ENCODE measurements at places on chromosomes 1 and 21.

GRCh38 chr1:163875200-163875926, 553.6 kb downstream of the NUF2 start:
- DNase-seq, result no peak

DNA sequence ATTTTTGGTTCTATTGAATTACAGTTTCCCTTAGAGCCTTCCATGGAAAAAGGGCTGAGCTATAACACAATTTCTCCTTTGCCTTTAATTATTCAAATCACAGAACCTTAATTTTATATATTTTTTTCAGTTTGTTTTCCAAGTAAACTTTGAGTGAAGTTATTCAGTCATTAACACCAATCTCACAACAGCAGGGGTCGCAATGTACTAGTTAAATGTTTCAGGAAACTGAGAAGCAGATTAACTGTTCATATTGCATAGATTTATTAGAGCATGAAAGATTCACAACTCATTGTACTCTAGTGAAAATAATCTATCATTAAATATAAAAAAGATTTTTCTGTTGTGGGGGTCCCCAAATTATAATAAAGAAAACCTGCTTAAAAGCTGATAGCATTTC, 64.1 kb downstream of the KIFAP3 start:
- DNase-seq, result no peak

DNA sequence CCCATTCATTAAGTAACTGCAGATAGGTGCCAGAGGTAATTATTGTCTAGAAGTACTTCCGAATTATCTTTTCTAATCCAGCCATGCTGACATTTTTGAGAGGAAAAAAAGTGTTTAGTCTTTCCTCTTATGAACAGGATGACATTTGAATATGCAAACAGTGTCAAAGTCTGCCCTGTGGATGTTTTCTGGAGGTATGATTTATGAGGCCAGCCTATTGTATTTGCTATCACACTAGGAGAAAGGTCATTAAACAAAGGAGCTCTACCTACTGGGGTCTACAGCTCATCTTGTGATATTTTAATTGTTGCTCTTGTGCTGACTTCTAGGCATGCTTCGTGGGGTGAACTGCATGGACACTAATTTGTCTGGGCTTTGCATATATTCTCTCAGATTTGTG, 559.7 kb upstream of the CAMK1G start:
- no peak for DNase-seq

DNA sequence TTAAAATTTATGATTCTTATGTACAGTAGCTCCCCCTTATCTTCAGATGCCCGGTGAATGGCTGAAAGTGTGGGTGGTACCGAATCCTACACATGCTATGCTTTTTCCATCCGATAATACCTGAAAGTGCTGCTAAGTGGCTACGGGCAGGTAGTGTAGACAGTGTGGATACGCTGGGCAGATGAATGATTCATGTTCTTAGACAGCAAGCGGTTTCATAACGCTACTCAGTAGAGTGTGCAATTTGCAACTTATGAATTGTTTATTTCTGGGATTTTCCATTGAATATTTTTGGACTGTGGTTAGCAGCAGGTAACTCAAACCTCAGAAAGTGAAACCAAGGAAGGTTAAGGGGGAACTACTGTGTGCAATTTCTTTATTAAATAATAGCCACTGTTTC, 7.5 kb downstream of the PCP4 start:
- DNase-seq, result no peak

DNA sequence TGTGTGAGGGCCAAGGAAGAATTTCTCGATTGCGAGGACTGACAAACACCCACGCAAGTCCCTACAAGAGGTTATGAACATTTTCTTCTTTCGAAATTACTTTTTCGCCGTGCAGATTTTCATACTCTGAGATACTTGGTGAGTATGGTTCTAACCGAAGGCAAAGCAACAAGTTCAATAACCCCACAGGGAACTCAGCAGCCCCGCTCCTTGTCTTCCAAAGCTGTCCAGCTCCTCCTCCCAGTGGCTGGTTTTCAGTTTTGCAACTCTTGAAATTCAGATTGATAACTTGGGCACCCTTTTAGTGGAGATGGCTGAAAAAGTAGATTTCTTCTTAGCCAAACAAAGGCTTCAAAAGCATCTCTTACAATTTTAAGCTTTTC, 154.4 kb downstream of the SETD4 start:
- no peak for DNase-seq

DNA sequence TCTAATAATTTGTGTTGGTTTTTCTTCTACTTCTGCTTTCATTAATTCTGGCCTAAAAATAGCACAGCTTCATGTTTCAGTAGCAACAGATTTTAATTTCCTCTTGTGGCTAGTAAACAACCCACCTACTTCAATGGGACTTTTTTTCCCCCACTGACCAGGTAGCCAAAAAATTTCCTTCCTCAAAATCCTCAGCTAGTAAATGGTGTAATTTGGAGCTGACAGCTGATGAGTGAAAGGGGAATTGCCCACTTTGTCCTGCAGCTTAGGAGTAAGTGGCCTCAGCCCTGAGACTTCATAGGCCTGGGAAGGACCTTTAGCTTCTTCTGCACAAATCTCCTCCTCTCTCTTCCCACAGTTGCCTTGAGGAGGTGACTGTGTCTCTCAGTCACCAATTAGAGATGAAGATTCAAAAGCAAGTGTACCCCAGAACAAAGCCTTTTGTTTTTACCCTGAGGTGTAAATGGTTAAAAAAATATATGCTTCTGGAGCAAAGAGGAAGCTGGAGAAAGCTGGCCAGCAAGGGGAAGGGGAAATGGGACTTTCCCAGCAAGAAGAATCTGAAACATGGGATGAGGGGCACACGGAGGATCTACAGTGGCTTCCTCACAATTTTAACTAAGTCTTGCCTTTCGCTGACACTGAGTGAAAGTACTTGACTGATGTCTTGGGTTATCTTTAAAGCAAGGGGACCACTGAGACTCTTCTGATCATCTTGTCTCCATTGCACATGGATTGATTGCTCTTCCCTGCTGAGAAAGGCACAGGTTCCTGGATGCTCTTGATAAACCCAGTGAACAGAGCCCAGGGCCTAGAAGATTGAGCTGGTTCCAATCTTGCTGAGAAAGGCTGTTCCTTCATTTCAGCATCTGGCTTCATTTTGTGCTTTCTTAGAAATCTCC, 35.8 kb upstream of the VCAM1 start:
- DNase-seq, result no peak

DNA sequence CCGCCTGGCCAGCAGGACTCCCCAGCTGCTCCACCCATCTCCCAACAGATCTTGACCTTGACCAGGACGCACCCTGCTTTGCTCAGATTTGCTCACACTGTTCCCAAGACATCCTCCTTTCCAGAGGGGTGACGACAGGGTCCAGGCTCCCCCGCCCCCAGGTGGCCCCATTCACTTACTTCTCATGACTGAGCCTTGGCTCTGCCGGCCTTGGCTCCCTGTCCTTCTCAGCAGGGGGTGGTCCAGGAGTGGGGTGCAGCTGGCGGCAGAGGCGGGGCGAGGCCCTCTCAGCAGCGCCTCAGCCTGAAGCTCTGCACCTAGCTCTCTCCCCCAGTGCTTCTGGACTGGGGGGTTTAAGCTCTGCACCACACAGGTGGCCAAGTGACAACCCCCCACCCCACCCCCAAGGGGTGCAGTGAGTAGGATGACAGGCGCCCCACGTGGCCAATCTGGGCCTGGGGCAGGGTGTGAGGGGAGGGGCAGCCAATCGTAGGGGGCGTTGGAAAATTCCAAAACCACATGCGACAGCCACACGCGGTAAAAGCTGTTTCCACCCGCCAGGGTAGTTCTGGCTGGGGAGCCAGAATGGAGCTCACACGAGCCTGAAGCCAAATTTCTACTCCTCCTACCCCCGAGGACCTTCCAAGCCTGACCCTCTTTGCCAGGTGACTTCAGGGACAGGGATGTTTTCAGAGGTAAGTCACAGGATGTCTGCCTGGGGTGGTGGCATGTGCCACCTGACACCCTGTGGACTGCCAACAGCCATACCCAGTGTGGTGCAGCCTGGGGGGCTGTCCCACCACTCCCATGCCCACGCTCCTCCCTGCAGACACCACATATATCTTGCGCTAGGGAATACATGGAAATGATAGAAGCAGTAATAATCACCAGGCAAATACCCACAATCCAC, 5.6 kb downstream of the RORC start:
- no peak for DNase-seq

DNA sequence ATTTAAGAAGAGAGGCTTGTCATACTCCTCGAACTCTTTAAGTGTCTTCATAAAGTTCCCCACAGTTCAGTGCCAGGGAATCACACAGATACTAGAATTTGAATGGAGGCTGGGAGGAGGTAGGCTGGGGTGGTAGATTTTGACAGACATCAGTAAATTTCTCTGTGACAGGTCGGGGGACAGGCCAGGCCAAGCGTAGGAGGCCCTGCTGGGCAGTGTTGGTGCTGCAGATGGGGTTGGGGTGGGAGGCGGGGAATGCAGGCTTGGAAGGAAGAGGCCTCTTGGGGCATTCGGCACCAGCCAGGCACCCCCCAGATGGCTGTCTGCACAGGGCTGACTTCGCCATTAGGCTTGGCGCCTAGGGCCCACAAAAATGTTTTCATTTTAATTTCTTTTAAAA, 84.0 kb downstream of the MAN1C1 start:
- DNase-seq, result no peak

- no peak for DNase-seq
Observed at GRCh38 chr1:11682287-11682771, 1.4 kb upstream of the MAD2L2 start.

DNA sequence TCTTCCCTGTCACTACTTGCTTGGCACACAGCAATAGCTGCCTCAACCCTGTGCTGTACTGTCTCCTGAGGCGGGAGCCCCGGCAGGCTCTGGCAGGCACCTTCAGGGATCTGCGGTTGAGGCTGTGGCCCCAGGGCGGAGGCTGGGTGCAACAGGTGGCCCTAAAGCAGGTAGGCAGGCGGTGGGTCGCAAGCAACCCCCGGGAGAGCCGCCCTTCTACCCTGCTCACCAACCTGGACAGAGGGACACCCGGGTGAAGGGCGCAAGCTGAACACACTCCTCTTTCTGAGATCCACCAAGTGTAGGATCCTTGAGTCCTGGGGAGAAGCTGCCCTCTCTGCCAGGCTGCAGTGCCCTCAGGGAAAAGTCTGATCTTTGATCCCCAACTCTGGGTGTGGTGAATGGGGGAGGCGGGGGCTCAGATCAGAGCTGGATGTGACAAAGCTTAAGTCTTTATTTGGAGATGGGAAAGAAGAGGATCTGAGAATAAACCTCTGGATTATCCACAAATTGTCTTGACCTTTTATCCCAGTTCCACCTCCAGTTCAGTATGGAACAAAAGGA, 1.2 kb downstream of the RXFP4 start:
- no peak for DNase-seq

GRCh38 chr1:42926879-42927242, 31.8 kb downstream of the SLC2A1 start:
- no peak for DNase-seq

DNA sequence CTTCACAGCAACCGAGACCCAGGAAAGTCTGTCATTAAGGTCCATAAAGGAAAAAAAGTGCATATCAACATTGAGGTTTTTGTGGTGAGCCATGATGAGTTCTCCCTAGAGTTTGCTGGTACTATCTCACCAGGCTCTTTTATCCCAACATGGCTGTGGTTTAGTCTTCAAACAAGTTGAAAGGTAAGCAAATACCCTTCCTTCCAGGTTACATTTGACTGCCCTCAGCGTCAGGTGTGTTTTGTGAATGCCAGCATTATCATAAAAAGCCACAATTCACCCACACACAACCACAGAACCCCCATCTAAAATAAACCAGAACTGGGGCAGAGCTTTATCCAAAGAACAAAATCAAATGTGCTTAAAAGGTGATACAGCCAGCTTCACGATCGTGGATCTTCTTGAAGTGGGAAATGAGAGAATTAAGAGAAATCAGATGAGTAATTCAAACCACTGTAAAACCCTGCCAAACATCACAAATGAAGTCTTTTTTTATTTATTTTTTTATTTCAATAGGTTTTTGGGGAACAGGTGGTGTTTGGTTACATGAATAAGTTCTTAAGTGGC, 64.7 kb downstream of the SETD4 start:
- DNase-seq, result no peak

GRCh38 chr1:55402142-55402541, 187.0 kb upstream of the USP24 start:
- no peak for DNase-seq

DNA sequence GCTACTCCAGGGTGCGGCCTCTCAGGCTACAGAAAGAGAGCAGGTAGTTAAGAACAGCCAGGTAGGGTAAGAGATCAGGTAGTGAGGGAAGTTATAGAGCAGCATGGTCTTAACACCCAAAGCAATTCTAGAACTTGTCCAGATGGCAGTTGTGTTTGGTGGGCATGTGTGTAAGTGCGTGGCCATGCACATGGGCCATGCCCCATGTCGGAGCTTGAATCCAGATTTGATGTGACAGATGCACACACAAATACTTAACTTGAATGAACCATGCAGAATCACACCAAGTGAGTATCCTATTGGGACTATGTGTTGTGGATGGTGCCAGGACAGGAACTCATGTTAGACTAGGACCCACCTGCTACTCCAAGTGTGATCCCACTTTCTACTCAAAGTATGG, 145.7 kb upstream of the HMGB4 start:
- no peak for DNase-seq

GRCh38 chr1:157157501-157158190, 19.5 kb upstream of the ETV3 start:
- no peak for DNase-seq

DNA sequence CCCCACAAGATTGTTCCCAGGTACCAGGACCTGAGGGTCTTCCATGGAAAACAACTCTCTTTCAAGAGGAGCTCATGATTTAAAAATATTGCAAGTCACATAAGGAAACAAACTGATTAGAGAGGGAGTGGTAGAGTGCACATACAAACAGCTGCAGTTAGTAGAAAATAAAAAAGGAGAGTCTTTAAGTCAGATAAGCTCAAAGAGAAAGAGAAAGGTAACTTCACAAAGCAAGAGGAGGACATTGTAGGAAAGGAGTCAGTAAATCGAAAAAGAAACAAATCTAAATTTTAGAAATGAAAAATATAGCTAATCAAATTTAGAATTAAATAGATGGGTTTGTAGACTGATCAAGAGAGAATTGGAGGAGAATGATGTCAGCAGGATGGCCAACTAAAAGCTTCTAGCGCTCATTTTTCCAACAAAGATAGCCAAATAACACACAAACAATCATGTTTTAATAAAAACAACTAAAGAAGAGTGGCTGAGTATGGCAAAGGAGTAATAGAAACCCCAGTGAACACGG, 86.1 kb upstream of the CD53 start:
- DNase-seq, result no peak

DNA sequence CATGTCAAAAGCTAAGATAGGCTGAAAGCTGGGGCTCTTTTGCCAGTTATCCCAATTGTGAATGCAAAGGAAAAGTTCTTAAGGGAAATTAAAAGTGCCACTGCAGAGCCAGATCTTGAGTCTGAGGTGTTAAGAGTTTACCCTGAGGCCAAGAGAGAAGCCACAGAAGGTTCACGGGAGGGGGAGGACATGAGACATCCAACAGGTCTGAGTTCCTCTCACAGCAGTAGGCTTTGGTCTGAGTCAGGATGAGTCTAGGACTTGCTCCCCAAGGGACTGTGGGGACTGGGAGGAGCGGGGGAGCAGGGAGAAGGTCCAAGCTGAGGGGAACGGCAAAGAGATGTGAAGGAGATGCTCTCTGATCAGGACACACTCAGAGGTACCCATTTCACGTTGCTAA, 411.2 kb upstream of the CAMK1G start:
- no peak for DNase-seq

- DNase-seq, result no peak
Observed at GRCh38 chr1:96703186-96703585, 18.4 kb upstream of the PTBP2 start.

All from stimulated activated CD8-positive, alpha-beta memory T cell treated with anti-CD3 and anti-CD28 coated beads, Interleukin-4, amount 100 ng/mL, for 1 hour (primary cell).